RCC 7860 (cell line): ENCODE measurements at places on chromosomes 3 and 15.

GRCh38 chr15:57017024-57017423 is 98.6 kb downstream of the TCF12 start:
- DNase-seq: no peak

DNA sequence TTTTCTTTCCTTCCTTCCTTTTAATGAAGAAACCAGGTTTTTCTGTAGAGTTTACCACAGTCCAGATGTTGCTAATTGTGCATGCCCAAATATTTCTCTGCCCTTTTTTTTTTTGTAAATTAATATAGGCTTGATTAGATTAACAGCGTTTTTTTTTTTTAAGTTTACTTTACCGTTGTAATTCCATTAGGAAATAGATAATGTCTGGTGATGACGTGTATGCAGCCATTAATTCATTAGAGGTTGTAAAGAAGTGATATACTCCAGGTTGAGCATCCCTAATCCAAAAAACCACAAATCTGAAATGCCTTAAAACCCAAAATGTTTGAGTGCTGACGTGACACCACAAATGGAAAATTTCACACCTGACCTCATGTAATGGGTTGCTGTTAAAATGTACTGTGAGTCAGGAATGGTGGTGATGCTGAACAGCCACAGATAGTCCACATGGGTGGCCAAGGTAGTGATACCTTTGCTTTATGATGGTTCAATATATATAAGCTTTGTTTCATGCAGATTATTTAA is 43.2 kb downstream of the KNL1 start:
- DNase-seq: no peak

DNA sequence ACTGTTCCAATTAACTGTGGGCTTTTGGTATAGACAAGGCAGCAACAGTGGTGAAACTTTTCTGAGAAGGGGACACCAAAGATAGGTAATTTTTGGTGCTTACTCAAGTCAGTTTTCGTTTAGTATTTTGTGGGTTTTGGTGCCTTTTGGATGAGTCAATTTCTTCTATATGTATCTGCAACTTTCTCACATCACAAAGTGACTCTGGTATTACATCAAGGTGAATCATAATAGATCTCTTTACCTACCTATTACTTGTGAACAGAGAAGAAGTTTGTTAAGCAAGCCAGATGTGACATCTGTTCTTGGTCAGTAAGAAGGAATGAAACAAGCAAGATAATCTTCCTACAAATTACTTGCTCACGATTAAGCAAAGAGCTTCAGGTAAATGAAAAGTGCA is 732.4 kb upstream of the DPPA4 start:
- DNase-seq: peak; percentile 25

DNA sequence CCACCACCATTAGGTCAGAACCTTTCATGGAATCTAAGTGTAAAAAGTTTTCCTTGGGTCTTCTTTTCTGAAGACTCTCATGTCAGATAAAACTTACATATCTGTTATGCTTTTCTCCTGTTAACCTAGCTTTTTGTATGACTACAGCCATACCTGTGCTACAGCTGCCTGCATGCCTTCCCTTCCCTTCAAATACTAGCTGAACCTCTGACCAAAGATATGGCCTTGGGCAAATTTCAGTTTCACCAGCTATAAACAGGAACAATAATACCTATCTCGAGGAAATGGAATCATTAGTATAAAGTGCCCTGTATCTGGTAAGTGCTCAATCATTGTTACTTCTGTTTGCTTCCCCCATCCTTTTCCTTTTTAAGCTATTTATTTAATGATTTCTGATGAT is 25.0 kb downstream of the GLB1 start:
- no peak for DNase-seq

DNA sequence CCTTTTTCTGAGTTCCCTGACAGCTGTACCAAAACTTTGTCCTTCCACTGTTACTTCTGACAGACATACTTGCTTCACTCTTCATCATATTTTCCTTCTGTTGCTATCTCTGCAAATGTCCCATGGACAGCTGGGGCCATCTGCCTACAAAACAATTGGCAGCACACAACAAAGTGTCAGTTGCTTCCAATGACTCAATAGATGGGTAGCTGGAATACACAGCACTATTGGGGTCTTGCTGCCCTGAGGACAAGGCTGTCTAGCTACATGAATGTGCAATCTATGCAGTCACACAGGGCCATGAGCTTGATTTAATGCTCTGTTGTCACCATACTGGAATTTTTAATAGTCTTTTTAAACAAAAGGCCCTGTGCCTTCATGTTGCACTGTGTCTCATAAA is 192.8 kb downstream of the DTWD1 start:
- DNase-seq: no peak

- no peak for DNase-seq
Observed at GRCh38 chr3:135556174-135556573, 409.4 kb upstream of the PPP2R3A start.

DNA sequence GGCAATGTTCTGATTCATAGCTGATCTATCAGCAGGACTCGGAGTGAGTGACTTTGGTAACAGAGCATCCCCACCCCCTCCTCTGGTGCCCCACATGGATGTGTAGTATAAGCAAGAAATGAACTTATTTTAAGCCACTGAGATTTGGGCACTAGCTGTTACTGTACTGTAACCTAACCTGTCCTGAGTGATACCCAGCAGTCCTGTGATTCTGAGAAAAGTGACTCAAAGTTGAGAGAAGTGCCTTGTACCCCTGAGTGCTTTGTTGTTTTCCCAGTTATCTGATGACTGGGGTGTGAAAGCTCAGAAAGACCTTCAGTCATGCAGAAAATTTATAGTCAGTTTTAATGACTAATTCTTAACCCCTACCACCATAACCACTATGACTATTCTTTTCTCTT is 439.9 kb upstream of the RBMS3 start:
- peak; percentile 68 for DNase-seq

DNA sequence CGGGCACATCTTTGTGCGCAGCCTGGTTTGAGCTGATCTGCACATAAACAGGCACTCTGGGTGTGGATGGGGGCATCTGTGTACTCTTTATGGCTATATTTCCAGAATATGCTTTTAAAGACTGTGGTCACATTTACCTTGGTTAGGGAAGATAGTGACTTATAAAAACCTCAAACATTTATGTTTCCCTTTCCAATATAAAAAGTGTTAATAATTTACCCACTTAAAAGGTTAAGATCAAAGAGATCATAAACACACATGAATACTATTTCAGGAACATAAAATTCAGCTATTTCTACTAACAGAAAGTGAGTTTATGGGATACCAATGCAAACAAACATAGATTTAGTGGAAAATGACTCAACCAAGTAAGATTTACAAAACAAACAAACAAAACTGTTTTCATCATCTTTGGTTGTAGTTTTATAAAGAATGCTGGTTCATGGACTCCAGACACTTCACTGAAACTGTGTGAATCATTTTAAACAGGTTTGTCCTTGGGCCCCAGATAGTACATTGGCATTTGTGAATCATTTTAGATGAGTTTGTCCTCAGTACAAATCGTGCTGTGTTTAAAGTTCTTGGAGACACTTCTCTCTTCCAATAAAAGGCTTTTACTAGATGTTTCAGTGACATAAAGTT is 253.5 kb upstream of the CTDSPL start:
- no peak for DNase-seq

DNA sequence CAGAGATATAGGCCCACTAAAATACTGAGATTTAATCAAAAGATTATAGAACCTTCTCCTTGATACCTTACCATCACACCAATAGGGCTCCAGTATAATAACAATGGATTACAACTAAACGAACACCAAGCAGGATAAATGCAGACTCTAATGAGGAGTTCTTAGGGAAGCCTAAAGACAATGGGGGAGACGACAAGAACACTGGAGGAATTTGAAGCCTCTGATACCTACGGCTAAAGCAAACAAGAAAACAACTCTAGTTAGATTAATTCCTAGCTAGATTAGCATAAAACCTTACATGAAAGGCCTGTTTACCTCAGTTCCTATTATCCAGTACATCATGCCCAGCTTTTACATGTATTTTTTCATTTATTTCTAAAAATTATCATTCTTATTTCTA is 35.1 kb downstream of the NGLY1 start:
- DNase-seq: no peak

DNA sequence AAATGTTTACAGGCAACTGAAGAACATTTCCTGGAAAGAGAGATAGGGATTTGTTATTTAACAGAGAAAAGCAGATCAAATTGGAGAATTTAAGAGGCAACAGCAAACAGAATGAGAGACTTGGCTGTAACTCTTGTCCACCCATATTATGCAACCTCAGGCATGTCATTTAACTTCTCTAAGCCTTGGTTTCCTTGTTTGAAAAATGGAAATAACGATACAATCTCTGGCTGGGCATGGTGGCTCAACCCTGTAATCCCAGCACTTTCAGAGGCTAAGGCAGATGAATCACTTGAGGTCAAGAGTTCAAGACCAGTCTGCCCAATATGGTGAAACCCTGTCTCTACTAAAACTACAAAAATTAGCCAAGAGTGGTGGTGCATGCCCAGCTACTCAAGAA is 23.7 kb downstream of the ARRDC4 start:
- no peak for DNase-seq

DNA sequence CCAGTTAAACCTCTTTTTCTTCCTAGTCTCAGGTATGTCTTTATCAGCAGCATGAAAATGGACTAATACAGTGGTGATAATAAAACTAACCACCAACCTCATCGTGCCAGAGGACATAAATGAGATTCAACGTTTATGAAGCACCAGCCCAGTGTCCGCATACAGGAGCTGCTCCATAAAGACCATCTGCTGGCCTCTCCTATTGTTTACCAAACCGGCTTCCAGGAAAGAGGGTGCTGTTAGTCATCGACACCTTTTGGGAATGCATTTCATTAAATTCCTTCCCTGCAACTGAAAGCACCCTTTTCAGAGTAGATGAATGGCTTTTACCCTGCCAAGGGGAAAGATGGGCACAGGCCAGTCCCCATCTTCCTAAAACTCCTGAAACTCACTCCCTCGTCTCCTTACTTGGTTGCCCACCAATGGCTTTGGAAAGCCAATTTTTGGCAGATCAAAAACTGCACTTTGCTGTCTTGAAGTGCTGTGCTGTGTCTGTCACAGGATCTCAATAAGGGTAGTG is 122.1 kb downstream of the AQP9 start:
- no peak for DNase-seq

GRCh38 chr3:127987309-127987995 is 64.8 kb upstream of the SEC61A1 start:
- no peak for DNase-seq

DNA sequence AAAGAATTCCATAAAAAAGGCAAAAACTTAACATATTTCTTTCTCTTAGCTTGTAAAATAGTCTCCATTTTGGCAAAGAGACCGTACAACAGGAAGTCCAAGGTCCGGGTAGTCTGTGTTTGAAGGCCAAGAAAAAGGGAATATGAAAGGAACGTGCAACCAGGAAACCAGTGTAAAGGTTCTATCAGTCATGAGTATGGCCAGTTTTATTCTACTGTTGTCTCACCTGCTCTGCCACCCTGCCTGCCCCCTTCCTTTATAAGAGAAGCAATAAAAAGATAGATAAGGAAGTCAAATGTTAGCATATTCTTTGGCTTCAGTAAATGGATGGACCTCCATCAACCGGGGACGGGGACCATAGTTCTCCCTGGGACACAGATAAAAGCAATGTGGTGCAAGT is 370.6 kb upstream of the ROBO2 start:
- DNase-seq: no peak

DNA sequence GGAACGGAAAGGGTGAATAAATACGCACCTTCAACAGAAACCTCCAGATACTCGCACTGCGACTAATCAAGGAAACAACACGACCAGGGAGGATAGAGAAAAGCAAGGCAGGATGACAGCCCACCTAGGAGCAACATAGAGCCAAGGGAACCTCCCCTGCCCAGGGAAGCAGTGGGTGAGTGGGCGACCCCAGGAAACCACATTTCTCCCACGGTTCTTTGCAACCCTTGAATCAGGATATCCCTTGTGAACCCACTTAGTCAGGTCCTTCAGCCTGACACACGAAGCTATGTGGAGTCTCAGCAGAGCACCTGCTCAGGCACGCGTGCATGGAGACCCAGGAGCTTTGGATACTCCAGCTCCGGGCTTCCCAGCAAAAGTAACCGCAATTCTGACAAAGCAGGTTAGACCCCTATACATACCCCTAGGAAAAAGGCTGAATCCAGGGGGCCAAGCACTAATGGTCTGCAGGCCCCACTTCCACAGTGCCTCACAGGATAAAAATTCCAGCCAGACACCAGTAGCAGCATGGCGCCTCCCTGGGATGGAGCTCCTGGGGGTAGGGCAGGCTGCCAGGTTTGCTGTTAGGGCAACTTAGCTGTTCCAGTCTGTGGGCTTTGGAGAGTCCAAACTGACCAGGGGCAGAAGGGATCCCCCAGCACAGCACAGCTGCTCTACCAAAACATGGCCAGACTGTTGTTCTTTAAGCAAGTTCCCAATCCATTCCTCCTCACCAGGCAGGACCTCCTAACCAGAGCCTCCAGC is 38.4 kb upstream of the PXYLP1 start:
- no peak for DNase-seq

- DNase-seq: no peak
Observed at GRCh38 chr3:103968751-103969150, 1398.0 kb upstream of the ALCAM start.

DNA sequence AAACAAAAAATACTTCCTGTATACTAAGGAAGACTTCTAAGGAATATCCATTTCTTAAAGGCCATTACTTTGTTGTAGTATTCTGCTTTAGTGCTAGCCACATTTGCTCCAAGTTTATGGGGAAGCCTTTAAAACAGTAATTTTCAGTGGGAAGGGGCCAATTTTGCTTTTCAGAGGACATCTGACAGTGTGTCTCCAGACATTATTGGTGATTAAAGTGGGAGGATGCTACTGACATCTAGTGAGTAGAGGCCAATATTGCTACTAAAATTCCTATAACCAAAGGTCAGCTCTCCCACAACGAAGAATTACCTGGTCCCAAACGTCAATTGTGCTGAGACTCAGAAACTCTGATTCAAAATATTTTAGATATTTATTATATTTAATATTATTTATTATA is 24.8 kb downstream of the SLC28A2 start:
- DNase-seq: peak; percentile 37

DNA sequence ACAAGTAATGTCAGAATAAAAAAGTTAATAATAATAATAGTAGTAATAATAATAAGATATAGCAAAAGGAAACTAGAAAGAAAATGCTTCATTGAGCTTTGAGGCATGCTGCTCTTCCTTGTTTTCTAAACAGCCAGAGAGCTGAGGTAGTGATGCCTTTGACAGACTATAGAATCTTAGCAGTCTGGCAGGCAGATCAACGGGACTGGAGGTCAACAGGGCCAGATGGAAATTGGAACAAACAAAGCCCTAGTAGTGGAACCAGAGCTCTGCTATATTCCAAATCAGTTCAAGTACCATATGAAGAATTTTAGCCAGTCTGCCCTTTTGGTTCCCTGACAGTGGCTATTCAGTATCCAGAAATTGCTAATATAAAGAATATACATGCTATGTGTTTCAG is 278.6 kb downstream of the NLGN1 start:
- DNase-seq: no peak

DNA sequence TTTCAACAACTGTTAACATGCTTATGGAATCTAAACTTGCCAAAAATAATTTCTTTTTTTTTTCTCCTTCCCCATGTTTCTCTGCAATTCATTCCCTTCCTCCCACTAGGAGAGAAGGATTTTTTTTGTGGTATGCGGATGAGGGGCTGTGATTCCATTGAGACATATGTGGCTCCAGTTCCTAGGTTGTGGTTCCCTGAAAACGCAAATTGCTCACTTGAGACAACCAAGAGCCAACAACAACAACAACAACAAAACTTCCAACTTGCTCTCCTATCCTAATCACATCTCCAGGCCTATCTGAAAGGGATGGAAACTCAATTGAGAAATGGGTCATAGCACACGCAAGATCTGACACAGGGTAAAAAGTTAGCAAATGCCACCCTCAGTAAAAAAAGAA is 406.5 kb upstream of the TGFBR2 start:
- no peak for DNase-seq

GRCh38 chr3:72907731-72908620 is 20.1 kb downstream of the GXYLT2 start:
- no peak for DNase-seq
